ENCODE measurements at places on chromosomes 11 and 22.
A peak's percentile ranks its signal among the peaks of the same experiment; 100 is the strongest.

DNA sequence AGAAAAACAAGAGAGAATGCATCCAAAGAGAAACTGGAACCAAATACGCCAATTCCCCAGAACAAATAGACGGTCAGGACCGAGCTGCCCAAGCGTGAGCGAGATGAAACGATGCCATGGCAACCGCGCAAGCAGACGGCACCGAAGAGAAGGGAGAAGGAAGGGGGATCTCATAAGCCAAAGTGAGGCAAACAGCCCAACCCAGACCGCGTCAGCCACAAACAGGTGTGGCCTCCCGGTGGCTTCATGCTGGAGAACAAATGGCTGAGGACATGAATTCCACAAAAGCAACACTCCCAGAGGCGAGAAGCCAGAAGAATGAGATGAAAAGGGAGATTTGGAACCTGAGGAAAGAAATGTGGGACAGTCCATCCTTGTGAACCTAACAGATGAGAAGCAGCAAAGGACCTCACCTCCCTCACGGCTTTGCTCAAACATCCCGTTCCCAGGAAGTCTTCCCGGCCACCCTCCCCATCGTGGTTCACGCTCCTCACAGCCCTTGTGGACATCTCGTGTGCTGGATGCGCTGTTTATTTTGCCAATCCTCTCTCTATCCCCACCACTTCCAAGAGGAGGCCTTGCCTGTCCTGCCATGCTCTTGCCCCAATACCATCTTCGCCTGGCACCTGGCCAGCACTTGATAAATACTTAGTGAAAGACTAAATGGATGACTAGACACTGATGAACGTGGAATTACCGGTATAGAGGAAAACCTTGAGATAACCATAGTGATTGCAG, 89.1 kb upstream of the RTL6 start:
- DNase-seq, result no peak

DNA sequence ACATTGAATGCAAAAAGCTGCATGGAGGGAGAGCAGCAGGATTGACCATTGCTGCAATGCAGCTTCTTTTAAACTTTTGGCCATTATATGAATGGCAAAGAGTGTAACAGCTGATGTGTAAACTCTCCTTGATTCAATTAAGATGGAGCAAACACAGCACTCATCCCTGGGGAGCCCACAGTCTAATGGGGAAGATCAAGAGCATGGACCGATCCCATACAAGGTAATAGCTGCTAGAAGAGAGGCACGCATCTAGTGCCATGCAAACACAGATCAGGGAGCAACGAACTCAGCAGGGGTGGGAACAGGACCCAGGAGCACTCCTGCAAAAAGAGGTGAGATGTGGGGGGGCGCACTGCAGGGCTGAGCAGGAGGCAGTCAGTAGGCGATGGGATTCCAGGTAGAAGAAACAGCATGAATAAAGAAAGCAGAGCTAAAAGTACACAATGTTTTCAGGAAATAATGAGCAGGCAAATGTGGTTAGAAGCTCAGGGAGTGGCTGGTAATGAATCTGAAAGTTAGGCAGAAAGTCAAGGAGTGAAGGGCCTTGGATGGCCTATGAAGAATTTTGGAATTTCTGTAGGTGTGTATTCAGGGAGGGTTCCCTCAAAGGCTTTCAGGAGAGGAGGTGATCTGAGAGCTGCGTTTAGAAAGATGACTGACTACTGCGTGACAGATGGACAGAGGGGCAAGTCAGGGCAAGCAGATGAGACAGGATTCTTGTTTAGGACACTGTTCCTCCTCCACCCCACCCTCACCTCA, 17.2 kb upstream of the BMAL1 start:
- DNase-seq, result no peak

DNA sequence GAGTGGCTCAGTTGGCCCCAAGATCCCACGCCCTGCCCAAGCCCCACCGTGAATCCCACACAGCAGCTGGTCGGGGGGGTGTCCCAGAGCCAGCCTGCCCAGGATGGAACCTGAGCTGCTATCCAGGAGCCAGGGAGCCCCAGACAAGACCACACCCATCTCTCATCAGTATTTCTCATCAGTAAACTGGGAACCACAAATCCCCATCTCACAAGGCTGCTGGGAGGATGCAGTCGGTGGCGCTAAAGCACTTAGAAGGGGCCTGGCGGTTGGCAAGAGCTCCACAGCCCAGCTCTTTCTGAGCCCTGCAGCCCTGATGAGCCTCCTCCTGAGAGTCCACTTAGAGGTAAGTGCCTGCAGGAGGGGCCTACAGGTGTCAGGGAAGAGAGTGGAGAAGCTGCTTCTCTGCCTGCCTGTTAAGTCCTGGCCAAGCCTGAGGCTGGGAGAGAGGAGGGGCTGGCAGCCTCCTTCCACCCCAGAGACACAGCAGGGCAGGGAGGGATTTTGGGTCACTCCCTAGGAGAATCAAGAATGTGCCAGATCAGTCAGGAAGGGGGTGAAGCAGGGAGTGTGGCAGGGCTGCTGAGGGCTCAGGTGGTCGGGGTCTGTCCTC, 6.1 kb downstream of the FADS3 start:
- no peak for DNase-seq

DNA sequence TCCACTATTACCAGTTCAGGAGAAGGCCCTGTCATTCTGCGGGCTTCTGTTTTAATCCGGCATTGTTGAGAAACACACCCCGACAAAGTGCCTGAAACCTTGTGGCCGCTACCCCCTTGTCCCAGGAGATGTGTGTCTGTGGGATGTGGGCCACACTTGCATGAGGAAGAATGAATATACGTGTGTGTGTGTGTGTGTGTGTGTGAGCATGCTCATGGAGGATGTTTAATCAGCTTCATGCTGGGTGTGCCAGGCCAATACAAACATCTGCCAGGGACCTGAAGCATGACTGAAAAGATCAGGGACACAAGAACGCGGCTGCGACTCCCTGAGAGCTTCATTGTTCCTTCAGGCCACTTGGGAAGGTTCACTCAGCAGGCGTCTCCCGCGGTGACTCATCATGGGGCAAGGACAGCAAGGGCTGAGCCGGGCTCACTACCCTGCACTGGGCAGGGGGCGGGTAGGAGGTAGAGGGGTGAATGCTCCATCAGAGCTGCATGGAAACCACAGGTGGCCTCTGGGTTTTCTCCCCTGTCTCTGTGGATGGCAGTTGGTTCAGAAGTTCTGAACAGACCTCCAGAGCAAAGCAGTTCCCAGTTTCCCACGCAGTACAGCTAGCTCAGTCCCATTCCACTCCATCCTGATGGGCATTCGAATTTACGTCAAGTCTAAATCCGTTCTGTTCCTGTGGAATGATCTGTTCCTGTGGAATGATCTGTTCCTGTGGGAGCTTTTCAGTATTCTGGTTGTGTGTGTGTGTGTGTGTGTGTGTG, 7.0 kb upstream of the MALAT1 start:
- peak; percentile 95 for DNase-seq

DNA sequence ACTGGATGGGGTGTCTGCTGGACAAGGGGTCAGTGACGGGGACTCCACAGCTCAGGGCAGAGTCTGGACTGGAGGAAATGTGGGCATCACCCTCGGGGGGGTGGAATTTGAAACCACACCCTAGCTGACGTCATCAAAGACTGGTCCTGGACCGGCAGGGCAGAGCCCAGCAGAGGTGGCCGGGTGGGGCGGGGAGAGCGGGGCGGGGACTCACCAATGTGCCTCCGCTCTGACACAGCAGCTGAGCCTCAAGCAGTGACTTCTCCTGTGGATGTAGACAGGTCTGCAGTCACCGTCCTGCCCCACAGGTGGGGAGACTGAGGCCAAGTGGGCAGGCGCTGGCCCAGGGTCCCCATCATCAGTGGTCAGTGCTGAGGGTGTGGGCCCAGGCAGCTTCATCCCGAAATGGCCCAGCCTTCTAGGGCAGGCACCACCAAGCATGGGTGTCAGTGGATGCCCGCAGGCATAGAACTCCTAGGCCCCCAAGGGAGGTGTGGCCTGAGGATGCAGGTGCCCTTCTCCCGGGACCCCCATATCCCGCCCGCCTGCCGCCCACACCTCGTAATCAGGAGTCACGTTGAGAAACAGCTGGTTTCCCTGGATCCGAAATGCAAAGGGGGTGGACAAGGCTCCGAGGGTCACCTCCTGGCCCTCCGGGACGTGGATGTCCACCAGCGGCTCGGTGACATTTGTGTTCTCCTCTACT, 603 bp downstream of the CDHR5 start:
- no peak for DNase-seq

- peak; percentile 11 for DNase-seq
Observed at GRCh38 chr22:46971099-46971763, 208.8 kb downstream of the TBC1D22A start.

DNA sequence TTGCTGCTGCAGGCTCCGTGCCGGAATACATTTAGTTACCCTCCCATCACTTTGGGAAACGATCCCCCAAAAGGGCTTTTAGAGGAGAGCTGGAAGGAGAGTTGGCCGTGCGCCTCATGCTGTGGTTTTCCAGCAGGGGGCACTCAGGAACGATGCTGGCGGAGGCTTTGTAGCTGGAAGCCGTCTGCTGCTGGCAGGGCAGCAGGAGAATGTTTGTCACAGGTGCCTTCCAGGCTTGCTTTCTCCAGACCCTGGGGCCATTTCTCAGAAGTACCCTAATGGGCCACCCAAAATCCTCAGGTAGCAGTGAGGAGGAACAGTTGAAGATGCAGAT, 30.0 kb upstream of the CABP7 start:
- DNase-seq, result peak; percentile 30

DNA sequence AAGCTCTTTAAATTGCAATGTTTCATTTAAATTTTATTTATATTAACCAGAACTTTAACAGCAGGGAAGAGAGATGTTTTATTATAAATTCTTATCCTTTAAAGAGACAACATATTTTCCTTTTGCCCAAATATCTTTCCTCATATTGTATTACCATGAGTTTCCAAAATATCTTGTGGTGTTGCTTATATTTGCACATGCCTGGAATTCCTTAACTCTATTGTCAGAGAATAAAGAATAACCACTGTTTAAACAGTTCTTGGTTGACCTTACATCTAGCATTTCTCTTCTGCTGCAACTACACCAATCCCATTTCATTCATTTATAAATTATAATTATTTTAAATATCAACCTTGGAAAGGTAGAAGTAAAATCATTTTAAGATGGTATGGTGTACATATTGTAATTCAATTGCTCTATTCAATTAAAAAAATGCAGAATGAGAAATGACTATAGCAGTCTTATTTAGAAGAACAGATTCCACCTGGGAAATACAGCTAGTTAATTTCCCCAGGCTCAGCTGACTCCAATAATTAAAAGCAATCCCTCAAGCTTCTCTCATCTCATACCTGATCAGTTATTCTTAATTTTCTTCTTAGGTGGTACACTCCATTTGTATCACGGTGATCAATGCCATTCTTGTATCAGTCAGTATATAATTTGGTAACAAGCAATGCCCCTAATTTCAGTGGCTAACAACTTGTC, 923.3 kb downstream of the KCNA4 start:
- DNase-seq, result peak; percentile 68

DNA sequence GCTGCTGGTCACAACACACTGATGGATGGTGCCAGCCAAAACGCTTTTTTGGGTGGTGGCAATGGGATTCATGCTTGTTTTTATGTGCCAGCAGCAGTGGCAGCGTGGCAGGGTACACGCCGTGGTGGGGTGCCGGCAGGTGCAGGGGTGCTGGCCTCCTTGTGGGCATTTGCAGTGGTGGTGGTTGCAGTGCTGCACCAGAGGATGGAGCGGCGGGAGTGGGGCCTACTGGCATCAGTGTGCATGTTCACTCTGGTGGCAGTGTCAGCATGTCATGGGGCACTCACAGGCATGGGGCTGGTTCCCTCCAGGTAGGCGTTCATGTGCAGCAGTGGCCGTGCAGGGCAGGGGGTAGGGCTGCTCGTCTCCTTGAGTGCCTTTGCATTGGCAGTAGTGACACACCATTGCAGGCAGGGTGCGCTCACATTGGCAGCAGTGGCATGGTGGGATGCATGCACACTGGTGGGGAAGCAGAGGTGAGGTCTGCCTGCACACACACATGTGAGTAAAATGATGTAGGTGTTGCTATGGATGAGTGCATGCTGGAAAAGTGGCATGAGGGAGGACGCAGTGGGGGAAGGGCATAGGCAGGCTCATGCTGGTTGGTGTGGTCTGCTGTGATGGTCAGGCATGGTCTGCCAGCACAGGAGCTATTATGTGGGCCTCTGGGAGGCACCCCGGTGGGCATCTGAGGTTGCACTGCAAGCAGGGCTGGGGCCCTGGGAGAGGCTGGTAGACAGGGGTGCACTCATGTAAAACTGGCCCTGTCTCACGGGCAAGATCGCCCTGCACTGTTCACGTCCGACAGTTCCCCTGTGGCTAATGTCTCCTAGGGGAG, 29.9 kb downstream of the CCDC15 start:
- no peak for DNase-seq

Data from fibroblast of skin of right quadriceps (primary cell).